Cardiac muscle cell (in vitro differentiated cells and primary cell): ENCODE measurements at places on chromosomes 7 and 10.
A peak's percentile ranks its signal among the peaks of the same experiment; 100 is the strongest.

- no peak for DNase-seq
Observed at GRCh38 chr10:1686491-1686749, 50.9 kb downstream of the ADARB2 start.

DNA sequence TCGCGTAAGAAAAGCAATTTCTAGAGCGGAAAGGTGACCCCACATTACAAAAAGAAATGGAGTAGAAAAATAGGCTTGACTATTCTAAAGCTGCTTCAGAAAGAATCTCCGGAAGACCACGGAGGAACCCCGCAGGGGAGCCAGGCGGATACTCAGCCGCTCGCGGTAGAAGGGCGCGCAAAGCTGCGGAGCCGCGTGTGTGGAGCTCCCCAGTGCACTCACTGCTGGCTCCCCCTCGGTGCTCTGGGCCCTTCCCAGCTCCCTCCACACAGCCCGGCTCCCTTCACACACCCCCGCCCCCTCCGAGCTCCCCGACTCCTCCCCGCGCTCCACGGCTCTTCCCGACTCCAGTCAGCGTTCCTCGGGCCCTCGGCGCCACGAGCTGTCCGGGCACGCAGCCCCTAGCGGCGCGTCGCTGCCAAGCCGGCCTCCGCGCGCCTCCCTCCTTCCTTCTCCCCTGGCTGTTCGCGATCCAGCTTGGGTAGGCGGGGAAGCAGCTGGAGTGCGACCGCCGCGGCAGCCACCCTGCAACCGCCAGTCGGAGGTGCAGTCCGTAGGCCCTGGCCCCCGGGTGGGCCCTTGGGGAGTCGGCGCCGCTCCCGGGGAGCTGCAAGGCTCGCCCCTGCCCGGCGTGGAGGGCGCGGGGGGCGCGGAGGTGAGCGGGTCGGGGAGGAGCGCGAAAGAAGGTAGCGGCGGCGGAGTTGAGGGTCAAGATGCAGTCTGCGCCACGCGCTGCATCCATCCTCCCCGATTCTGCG is at the start of gene STEAP2:
Gene STEAP2, plus strand, starts transcription at position 350 of the 758 bp plus-strand sequence. CDS start 13,343 bp downstream, outside the sequence.
- DNase-seq: peak; percentile 92

DNA sequence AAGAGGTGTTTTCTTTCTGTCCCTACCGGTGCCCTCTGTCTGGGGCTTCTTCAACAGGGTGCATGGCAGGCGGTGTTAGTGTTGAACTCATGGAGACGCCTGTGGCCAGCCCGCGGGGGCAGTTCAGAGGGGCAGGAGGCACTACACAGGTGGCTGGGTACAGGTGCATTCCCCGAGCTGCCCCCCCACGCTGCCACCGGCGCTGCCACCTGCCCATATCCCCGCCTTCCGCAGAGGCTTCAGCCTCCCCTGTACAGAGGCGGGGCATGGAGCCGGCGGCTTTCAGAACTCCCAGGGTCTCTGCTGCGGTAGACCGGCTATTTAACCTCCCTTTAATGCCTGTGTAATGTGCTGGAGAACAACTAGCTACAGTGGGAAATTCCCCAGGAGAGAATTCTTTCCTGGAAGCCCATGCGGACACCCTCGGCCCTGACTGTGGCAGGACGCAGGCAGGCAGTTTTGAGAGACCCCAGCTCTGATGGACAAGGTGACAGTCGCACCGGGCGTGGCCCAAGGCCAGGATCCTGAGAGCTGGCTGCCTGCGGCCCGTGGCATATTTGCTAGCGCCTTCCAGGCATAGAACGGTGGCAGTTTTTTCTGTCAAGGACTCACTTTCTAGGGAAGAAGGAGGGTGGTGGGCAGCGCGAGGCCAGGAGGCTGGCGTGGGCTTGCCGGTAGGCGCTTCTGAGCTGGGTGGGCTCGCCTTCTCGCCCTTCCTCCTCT is 53.7 kb upstream of the ZNF32 start:
- no peak for DNase-seq

- DNase-seq: no peak
Observed at GRCh38 chr10:7046615-7047014, 364.2 kb downstream of the SFMBT2 start.

DNA sequence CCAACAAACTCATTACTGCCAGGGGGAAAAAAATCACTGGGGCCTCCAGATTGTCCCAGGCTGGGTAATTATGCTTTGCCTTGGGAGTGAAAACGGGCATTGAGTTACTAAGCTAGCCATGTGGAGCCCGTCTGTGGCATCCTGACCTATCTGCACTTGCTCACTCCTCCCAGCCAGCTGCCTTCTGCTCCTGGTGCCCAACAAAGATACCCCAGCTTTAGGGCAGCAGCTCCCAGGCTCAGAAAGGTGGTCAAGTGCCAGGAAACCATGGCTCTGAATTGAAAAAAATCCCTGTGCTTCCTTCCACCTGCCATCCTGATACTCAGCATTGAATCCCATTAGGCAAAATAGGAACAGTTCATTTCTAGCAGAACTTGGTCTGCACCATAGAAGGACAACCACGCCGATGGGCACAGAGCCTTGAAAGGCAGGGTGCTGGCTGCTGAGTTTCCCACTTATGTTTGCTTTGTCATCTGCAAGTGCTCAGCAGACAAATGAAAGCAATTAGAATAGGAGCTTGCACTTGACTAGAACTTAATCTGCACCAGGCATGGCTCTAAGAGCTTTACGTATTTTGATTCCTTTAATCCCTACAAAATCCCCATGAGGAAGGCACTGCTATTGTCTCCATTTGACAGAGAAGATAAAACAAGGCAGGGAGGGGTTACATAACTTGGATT is 42.8 kb downstream of the HSPA12A start:
- no peak for DNase-seq

- DNase-seq: no peak
Observed at GRCh38 chr10:30763918-30764317, 134.4 kb upstream of the LYZL2 start.

DNA sequence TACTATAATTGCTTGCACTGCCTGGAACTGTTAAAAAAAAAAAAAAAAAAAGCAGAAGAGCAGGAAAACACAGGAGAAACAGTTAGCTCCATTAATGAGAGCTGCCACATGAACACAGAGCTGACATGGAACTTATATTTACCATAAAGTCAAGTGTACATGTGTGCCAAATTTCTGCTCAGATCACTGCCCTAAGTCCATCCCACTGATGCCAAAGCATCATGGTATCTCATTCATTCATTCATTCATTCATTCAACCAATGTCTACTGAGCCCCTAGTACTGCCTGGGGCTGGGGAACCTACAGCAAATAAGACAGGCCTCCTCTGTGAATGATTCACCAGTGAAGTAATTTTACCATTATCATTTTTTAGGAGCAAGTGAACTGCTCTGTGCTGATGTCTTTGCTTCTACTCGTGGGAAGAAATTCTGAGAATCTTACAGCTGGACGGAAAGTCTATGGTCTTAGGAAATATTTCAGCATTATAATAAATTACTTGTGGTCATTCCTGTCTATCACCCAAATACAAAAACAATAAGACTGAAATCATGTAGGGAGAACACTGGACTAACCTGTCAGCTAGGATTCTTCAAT is 58.8 kb upstream of the ABLIM1 start:
- DNase-seq: no peak

GRCh38 chr10:72418679-72419078 is 64.0 kb upstream of the DNAJB12 start:
- no peak for DNase-seq

- DNase-seq: no peak
Observed at GRCh38 chr7:15954671-15955354, 268.3 kb upstream of the MEOX2 start.
